Stimulated activated CD4-positive, alpha-beta T cell treated with anti-CD3 and anti-CD28 coated beads, Interleukin-2, amount 100 ng/mL, for 4 hours (primary cell): ENCODE measurements at places on chromosomes 7 and 10.

DNA sequence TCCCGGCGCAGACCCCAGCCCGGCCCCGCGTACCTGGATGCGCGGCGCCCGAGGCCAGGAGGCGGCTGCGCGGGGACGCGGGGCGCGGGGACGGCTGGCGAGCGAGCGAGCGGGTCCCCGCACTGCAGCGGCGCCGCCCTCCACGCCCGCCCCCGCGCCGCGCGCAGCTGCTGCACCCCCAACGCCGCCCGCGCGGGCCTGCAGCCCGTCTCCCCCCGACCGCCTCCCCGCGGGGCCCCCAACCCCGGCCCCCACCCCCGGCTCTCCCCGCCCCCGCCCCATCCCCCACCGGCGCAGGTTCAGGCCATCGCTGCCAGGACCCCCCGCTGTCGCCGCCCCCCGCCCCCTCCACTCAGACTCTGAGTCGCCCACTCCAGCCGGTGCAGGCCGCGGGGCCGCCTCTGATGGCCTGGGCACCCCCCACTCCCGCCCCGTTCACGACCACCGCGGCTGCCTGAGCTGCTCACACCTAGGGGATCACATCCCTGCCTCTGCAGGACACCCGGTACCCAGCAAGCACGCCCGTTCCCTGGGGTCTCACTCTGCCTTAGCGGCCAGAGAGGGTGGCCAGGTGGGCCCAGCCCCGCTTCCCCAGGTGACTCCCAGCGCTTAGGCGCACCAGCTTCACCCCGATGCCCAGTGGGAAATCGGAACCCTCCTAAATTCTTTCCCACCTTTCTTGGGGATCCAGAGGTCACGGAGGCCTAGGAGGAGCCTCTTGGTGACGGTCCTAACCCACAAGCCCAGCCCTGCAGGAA, 13.9 kb upstream of the DNAAF5 start:
- no peak for DNase-seq

DNA sequence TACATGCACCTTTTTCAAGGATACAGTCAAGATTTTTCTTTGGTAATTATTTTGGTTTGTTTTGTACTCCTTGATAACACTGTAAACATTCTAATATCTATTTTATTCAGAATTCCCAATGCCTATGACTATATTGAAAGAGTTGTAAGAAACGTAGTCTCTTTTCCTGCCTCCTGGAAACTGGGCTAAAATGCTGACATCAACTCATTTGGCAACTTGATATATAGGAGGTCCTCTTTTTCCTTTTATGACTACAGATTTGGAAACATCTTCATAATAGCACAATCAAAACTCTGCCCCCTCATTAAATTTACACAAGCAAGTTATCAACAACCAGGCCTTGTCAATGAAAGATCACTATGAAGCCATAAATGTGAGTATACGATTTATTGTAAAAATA, 422.3 kb upstream of the PCDH15 start:
- no peak for DNase-seq

- DNase-seq: no peak
Observed at GRCh38 chr10:1874533-1874932, 137.2 kb upstream of the ADARB2 start.

GRCh38 chr7:149859369-149859768, 14.4 kb upstream of the ATP6V0E2 start:
- DNase-seq: no peak

DNA sequence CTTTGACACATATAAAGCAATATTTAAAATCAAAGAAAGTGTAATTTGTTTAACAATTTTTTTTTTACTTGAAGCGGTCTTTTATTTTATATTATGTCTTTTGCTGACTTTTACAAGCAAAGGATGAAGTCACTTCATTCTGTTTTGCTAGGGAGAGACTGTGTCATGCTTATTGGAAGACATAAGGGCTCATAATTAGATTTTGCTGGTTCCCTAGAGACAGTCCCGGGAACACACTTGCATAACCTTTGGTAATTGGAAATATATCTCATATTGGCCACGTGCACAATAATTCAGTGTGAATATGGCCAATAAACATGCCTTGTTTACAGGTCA, 448 bp upstream of the NET1 start:
- no peak for DNase-seq

DNA sequence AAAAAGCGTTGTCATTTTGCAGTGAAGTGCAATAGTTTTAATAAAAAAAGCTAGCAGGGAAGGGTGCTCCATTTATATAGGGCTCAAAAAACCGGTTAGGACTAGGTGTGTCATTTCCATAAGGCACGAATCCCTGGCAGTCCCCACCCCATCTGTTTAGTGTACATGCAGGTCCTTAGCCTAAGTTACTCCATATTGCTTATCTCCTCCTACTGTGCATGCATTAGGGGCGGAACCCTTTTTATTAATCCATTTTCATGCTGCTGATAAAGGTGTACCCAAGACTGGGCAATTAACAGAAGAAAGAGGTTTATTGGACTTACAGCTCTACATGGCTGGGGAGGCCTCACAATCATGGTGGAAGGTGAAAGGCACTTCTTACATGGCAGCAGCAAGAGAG, 301.4 kb downstream of the ABCA13 start:
- no peak for DNase-seq

- DNase-seq: no peak
Observed at GRCh38 chr10:1630304-1630703, 107.0 kb downstream of the ADARB2 start.

GRCh38 chr10:1315178-1315577, 259.0 kb downstream of the WDR37 start:
- no peak for DNase-seq

DNA sequence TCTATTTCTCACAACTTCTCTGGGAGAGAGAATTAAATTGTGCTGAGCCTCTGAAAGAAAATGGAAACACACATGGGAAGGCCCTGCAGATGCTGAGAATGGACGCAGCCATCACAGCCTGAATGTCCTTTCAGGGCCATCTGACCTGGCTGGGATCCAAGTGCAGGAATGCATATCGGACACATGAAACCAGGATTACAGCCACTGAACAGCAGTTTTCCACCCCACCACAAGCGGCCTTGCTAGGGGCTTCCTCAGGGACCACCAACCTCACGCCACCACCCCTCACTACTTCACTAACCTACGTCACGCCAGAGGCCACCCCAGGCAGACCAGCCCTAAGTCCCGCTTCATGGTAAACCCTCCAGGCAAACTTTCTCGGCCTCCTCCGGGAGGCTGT, 103.3 kb downstream of the DIP2C start:
- DNase-seq: no peak

- no peak for DNase-seq
Observed at GRCh38 chr7:133061357-133061756, 20.5 kb downstream of the CHCHD3 start.

DNA sequence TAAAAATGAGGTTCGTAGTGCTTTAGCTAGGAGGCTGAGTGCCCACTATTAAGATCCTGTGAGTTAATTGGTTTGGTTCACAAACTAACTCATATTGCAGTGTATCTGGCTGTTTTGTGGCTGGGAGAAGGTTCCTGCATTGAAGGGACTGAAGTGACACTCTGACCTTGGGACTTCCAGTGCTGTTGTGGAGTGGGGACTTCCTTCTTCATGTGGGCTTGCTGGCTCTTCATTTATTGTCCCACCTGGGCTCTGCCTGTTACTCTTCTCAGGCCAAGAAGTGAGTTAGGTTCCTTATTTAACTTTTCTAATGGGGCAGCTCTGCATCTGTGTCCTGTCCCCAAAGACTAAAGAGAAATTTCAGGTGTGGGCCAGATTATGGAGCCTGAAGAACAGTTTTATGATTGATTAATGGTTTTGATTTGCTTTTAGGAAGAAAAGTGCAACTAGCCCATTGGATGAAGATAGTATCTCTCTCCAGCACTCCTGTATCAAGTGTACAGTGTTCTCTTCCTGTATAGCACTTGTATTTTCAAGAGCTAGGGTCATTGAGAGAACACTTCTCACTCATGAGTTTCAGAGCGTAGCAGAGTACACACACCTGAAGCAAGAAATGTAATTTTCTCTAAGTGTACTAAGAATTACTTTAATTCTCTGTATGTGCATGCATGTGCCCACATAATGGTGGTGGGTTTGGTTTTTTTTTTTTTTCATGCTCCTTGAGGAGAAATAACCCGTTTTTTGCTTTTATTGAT, 54.8 kb downstream of the AUTS2 start:
- no peak for DNase-seq

DNA sequence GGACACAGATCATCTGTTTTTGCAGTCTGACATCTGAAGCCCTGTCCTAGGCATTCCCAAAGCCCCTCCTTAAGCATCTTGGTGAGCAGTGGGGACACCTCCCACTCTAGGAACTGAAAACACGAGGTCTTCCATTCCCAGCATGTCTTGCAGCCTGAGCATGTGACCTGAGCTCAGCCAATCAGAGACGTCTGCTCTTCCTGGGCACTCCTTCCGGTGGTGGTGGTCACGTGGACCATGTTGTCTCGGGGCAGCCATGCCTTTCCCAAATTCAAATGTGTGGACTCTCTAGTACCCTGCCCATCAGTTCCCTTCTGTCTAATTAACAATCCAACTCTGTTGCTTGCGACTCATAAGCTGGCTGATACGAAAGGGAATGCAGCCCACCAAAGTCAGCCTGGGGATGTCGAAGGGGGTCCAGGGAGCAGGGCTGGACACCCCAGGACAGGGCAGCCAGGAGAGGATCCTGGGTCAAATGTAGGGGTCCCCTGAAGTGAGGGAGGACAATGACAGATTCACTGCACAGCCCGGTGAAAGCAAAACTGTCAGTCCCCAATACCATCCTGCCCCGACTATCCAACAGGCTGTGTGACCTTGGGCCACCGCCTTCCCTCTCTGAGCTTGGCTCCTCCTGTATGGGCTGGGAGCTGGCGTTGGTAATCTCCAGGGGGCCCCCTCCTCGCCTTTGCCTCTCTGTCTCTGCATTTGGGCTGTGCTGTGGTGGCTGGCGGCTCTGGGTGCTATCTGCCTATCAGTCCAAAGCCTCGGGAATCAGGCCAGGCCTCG, 57.4 kb upstream of the BAIAP2L1 start:
- no peak for DNase-seq

DNA sequence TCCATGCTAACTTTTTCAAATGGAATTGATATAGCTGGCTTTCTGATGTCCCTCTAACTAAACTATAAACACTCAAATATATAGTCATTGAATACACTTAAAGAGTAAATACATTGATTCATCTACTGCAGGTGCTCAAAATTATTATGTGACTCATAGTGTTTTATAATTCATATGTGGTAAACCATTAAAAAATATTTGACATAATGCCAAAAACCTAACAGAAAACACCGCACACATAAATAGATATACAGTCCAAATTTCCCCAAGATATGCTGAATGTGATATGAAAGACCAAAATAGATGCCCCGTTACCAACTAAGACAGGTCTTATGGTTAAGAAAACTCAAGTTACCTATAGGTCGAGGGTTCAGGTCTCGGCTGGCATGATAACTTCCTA, 171.7 kb upstream of the SEMA3E start:
- DNase-seq: no peak

GRCh38 chr7:151899513-151900360, 22.8 kb upstream of the PRKAG2 start:
- no peak for DNase-seq

GRCh38 chr10:86498598-86498997, 23.0 kb downstream of the WAPL start:
- no peak for DNase-seq

DNA sequence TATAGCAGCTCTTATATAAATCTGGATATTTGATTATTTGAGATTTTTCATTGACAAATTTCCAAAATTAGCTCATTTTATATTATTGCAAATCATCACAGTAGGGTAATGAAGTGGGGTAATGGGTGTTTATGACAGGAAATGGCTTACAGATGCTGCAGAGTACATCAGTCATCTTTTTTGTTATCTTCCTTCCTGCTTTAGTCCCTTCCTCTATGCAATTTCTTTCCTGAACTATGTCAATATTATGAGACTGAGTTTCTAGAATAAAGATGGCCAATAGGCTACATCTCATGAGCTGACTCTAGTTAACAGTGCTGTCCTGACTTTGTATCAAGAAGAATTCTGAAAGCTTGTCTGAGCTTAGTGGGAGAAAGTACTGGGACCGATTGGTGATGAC, 244.5 kb downstream of the XPNPEP1 start:
- DNase-seq: no peak

- DNase-seq: no peak
Observed at GRCh38 chr10:63630931-63631680, 109.9 kb downstream of the REEP3 start.
